Common myeloid progenitor, CD34-positive (primary cell): ENCODE measurements at places on chromosomes 11 and 22.

DNA sequence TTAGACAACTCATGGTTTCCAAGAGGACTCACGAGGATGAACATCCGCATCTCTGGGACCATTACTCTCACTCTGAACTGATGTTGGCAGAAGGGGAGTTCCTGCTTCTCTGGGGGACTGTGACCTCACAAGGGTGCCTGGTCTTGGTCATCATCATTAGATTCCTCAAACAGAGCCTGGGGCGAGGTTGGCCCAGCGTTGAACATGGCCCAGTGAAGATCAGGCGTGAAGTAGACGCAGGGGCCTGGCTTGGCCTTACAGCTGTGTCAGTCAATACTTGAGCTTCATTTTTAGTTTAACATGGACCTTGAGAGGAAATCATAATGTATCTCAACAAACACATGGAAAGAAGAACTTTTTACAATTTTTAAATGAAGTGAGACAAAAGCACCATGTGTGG, 617.1 kb downstream of the BRD1 start:
- H3K4me3 ChIP-seq, result no peak overlapping the region
- H3K4me1 ChIP-seq, result no peaks in the 10 kb centered on the region
- no peak for DNase-seq
- no peak overlapping the region for H3K27ac ChIP-seq

GRCh38 chr11:2548596-2548995, 103.8 kb downstream of the KCNQ1 start:
- no peaks in the 10 kb centered on the region for H3K36me3 ChIP-seq
- H3K27me3 ChIP-seq, result no peaks in the 10 kb centered on the region
- no peaks in the 10 kb centered on the region for H3K4me1 ChIP-seq
- no peak overlapping the region for H3K27ac ChIP-seq
- no peak for DNase-seq
- H3K4me3 ChIP-seq, result no peak overlapping the region

DNA sequence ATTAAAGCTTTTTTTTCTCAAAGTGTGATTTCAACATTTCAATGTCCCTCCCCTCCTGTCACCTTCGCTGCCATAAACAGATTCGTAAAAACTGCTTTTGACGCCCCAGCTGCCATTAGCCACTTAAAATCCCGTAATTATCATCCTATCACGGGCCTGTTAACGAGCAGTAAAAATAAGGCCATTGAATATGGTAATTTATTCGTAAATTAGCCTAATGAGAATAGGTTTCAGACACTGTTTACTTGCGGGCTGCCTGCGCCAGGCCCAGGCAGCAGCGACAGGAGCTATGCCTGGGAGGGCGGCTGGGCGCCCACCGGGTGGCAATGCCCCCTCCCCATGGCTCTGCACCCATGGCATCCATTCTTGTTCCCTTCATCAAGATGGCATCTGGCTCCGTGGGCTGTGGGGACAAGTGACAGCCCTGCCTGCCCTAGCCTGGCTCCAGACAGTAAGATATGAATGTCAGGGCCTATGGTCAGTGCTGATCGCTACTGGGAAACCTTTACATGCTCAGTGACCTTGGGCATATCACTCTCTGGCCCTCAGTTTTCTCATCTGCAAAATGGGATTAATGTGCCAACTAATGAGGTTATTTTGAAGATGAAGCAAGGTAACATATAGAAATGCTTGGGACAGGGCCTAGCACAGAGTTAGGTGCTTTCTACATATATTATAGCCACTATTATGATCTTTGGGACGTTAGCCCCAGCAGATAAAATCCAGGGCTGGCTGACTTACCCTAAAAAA, 500.8 kb downstream of the MN1 start:
- no peak overlapping the region for H3K4me3 ChIP-seq
- H3K36me3 ChIP-seq, result no peaks in the 10 kb centered on the region
- no peak for DNase-seq
- H3K27ac ChIP-seq, result no peak overlapping the region
- H3K4me1 ChIP-seq, result peaks cover 21% of the 10 kb centered on the region

- peaks cover 5% of the 10 kb centered on the region for H3K4me1 ChIP-seq
- peaks cover 31% of the 10 kb centered on the region for H3K36me3 ChIP-seq
- no peak overlapping the region for H3K27ac ChIP-seq
Measured at GRCh38 chr11:75422248-75423231, 10.5 kb downstream of the KLHL35 start.

- H3K4me1 ChIP-seq, result peaks cover 7% of the 10 kb centered on the region
- no peak overlapping the region for H3K27ac ChIP-seq
- H3K36me3 ChIP-seq, result no peaks in the 10 kb centered on the region
- H3K27me3 ChIP-seq, result no peaks in the 10 kb centered on the region
- H3K4me3 ChIP-seq, result no peak overlapping the region
Measured at GRCh38 chr11:122853261-122853660, 15.0 kb downstream of the CRTAM start.

DNA sequence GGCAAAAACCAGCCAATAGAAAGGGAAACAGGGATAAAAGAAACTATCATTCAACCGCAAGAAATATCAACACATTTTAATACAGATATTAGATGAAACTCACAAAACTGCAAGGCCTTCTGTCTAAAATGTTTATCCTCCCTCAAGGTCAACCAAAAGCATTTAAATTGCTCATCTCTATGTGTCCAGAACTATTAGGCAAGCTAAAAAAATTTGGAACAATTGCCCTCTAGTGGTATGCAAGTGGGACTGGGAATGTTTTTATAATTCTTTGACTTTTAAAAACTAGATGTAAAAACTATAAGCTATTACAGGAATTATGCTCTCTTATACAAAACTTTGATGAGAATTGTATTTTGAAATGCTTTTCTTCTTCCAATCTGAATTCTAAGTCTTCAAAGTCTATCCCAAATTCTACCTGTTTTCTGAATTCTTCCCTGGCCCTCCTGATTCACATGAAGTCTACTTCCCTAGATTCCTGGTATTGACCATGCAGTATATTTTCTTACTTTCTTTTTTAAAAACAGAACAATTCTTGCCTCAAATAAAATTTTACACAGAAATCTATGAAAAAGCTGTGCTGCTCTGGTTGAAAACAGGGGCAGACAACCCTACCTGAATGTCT, 4.9 kb downstream of the CWC15 start:
- H3K4me1 ChIP-seq, result peaks cover 7% of the 10 kb centered on the region
- H3K36me3 ChIP-seq, result peaks cover 29% of the 10 kb centered on the region
- H3K4me3 ChIP-seq, result no peak overlapping the region
- DNase-seq, result peak; percentile 33
- no peak overlapping the region for H3K27ac ChIP-seq

DNA sequence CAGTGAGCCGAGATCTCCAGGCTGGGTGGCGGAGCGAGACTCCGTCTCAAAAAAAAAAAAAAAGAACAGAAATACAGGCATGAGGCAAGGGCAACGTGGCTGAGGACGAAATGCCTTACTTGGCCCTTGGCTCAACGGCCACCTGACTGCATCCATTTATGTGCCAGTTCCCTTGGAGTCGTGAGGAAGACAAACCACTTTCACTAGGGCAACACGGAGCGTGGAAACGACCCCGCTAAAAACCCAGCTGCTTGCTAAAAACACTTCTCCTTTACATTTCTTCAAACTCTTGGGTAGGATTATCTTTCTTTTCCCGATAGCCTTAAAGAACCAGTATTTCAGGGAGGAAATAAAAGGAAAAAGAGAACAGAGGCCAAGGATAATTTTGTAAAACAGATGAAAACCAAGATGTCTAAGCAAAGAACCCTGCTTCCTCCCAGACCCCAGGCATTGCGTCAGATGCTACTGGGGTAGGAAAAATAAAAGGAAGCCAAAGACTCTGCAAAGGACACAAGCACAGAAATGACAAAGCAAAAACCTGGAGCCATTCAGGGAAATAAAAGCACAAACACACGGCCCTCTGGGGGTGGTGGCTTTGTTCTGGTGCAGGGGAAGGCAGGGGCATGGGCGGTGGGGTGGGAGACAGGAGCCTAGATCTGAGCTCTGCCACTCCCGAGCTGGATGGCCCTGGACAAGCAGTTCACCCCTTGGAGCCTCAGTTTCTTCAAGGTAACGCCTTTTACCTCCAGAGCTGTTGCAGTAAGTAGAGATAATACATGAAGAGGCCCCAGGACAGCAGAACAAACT, 37.0 kb downstream of the PC start:
- no peaks in the 10 kb centered on the region for H3K36me3 ChIP-seq
- DNase-seq, result peak; percentile 36
- no peaks in the 10 kb centered on the region for H3K27me3 ChIP-seq

- H3K4me3 ChIP-seq, result no peak overlapping the region
- H3K4me1 ChIP-seq, result no peaks in the 10 kb centered on the region
- H3K36me3 ChIP-seq, result no peaks in the 10 kb centered on the region
- H3K27me3 ChIP-seq, result no peaks in the 10 kb centered on the region
- H3K27ac ChIP-seq, result no peak overlapping the region
Measured at GRCh38 chr11:89220684-89221339, 43.1 kb downstream of the TYR start.

- no peak overlapping the region for H3K4me3 ChIP-seq
- peaks cover 7% of the 10 kb centered on the region for H3K4me1 ChIP-seq
- peaks cover 5% of the 10 kb centered on the region for H3K36me3 ChIP-seq
Measured at GRCh38 chr22:45828841-45829240, 148.1 kb downstream of the WNT7B start.

DNA sequence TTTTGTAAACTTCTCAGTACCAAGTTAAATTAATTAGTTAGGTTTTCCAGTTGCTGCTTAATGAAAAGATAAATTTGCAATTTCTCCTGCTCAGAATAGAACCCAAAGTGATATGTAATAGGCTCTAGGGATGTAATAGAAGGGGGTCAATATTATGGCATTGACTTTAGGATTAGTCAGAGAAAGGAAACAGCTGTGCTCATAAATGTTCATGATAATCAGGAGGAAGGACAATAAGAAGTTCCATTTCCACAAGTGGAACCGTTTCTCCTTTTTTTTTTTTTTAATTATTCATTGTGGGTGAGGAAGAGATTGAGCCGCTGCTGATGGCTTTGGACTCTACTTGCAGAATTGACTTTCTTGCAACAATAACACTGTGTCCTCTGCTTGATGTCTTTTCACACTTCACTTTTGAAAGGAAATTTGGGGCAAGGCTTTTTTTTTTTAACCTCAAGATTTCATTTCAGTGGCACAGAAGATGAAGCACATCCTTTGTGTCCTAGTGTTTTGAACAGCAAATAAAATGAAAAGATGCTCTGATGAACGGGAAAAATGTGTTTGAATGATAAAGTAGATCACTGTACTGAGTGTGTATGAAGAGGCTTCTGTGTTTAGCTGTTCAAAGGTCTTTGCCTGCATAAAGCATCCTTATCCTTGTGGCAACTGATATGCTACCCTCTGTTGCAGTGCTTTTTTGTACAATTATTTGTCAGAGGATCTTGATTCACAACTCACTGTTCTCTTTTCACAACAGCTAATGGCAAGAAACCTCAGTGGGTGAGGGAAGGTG, 62.4 kb downstream of the GAS2 start:
- H3K4me1 ChIP-seq, result no peaks in the 10 kb centered on the region
- no peaks in the 10 kb centered on the region for H3K27me3 ChIP-seq
- H3K4me3 ChIP-seq, result no peak overlapping the region
- no peak for DNase-seq
- no peaks in the 10 kb centered on the region for H3K36me3 ChIP-seq

GRCh38 chr11:18013790-18014507, 1.1 kb upstream of the SERGEF start:
- H3K4me1 ChIP-seq, result peaks cover 5% of the 10 kb centered on the region
- H3K36me3 ChIP-seq, result no peaks in the 10 kb centered on the region
- no peaks in the 10 kb centered on the region for H3K27me3 ChIP-seq

GRCh38 chr11:70935006-70935768, 317.2 kb downstream of the SHANK2 start:
- no peak overlapping the region for H3K4me3 ChIP-seq
- no peaks in the 10 kb centered on the region for H3K4me1 ChIP-seq
- H3K36me3 ChIP-seq, result no peaks in the 10 kb centered on the region
- no peaks in the 10 kb centered on the region for H3K27me3 ChIP-seq

GRCh38 chr22:48485149-48486133, 1342.2 kb downstream of the BRD1 start:
- no peak overlapping the region for H3K27ac ChIP-seq
- H3K4me3 ChIP-seq, result no peak overlapping the region
- H3K27me3 ChIP-seq, result no peaks in the 10 kb centered on the region
- H3K4me1 ChIP-seq, result no peaks in the 10 kb centered on the region
- no peaks in the 10 kb centered on the region for H3K36me3 ChIP-seq

DNA sequence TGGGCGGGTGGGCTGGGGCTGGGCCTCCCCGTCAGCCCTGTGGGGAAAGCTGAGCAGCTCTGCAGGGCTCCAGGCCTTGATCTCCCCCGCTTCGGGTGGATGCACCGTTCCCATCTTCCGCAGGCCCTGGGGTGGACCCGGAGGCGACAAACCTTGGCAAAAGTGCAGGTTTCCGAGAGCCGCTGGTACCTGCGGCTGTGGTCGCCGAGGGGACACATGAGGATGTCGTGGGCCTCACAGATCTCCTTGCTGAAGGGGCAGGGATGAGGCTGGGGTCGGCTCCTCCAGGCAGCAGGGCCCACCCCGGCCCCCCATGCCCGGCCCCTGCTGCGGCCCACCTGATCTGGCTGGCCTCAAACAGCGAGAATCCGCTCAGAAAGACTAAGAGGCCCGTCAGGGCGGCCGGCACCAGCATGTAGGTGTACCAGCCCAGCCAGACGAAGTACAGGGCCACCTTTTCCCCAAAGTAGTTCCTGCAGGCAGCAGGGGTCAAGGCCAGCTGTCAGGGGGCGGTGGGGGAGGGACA, 11.8 kb downstream of the ANO9 start:
- H3K27ac ChIP-seq, result no peak overlapping the region
- H3K4me3 ChIP-seq, result no peak overlapping the region
- no peak for DNase-seq
- no peaks in the 10 kb centered on the region for H3K4me1 ChIP-seq
- H3K27me3 ChIP-seq, result no peaks in the 10 kb centered on the region

DNA sequence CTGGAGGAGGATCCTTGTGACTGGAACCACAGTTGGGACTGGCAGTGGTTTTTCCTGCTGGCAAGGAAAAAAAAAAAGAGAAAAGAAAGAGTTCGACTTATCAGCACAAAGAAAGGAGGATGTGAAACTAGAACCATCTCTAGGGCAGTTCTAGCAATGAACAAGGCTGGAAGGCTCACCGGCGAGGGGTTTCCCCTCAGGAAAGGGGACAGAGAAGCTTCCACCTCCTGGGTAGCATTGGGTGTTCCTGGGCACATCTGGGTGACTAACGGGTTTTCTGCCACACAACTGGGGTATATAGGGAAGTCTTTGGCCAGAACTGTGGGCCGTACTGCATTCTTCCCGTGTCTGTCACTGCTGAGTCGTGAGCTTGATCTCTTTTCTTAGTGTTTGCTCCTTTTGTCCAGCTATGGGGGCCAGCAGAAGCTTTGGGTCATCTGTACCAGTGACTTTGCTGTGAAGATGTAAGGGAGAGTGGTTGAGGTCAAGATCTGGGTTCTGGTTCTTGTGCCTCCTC, 109.4 kb upstream of the OR4B1 start:
- peak; percentile 36 for DNase-seq
- H3K36me3 ChIP-seq, result no peaks in the 10 kb centered on the region
- H3K4me3 ChIP-seq, result no peak overlapping the region
- H3K4me1 ChIP-seq, result peaks cover 5% of the 10 kb centered on the region
- H3K27ac ChIP-seq, result no peak overlapping the region
- H3K27me3 ChIP-seq, result no peaks in the 10 kb centered on the region
